Fibroblast of skin of left quadriceps (primary cell): ENCODE measurements at places on chromosomes 13 and 19.
A peak's percentile ranks its signal among the peaks of the same experiment; 100 is the strongest.

- DNase-seq: no peak
These were observed 59.4 kb downstream of the ZDHHC20 start for GRCh38 chr13:21399741-21400140.

DNA sequence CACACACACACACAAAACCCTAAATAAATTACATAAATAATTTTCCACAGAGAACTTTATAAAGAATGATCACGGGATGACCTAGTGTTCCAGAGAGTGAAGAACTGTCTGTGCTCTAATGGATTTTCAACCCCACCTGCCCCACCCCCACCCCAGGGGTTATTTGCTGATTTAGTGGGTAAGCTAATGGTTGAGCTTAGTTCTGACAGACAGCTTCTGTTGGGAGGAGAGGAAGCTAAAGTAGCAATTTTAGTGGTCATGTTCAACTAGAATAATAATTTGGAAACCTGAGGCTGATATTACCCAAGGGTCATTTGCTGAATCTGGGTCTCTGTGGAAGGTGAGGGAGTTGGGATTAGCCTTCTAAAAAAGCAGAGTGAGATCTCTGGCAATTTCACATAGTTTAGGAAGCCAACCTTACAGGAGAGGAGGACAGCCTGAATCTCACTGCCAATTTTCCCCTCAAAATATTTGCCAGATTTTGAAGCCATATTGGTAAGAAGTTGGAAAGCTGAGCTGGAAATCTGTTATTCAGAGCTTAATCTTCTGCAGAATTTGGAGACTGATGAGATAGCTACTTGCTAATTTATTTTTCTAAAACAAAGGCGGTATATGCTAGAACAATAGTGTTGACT, 68.7 kb downstream of the POSTN start:
- DNase-seq: no peak

GRCh38 chr19:51093101-51093500, 10.4 kb upstream of the KLK14 start:
- no peak for DNase-seq

DNA sequence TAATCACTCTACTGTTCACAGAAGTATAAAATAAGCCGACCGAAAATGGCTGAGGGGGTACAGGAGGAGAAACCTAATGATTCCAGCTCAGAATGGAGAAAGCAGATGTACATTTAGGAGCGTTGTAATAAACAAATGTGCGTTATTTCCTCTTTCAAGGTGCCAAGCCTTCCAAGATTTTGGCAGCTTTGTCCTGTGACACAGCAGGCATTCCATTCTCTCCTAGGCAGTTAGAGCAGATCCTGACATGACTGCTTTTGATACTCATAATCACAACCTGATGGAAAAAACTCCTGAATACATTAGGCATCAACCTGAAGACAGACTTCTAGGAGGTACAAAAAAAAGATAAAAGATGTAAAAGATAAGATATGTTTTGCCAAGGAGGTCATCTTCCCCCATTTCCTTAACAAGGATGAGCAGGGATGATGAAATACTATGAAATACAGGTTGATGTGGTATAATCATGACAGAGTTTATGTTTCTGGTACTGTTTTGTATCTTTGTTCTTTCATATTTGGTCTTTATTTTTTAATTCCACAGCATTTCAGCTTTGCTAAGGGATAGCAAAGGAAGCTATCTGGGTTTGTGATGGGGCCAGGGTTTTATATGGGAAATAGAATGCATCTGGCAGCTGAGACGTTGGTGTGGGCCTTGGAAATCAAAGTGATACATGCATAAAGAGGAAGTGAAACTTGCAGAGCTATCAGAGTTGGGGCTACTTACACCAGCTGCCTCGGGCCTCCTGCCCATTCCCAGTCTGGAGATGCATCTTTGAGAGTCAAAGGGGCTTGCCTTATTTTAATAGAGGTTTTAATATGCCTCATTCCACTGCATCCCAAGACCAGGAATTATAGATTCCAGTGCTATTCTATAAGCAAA, 222.5 kb downstream of the OXGR1 start:
- DNase-seq: peak; percentile 7
